ENCODE measurements at places on chromosomes 7 and 10.

- no peak for DNase-seq
Measured at GRCh38 chr7:98771941-98772603, 97.7 kb downstream of the TMEM130 start.

- no peak for DNase-seq
Measured at GRCh38 chr10:32051926-32052325, 4.3 kb downstream of the KIF5B start.

DNA sequence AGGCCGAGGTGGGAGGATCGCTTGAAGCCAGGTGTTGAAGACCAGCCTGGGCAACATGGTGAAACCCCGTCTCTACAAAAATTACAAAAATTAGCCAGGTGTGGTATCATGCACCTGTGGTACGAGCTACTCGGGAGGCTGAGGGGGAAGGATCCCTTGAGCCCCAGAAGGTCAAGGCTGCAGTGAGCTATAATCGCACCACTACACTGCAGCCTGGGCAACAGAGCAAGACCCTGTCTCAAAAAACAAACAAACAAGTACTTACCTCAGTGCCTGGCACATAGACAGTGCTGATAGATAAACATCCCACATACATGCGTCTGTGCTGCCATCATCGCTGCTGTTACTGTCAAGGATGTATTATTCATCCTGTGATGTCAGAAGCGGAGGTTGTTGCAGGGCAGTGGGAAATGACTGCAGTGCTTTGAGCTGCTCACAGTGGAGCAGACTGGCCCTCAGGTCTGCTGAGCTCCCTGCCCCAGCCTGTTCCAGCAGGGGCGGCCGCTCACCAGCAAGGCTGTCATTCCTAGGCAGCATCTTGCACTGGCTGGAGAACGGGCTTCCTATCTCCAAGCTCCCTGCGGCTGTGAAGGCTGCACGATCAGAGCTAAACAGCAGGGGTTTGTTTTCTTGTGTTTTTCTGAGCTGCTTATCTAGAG is 18.6 kb downstream of the FOXK1 start:
- no peak for DNase-seq

DNA sequence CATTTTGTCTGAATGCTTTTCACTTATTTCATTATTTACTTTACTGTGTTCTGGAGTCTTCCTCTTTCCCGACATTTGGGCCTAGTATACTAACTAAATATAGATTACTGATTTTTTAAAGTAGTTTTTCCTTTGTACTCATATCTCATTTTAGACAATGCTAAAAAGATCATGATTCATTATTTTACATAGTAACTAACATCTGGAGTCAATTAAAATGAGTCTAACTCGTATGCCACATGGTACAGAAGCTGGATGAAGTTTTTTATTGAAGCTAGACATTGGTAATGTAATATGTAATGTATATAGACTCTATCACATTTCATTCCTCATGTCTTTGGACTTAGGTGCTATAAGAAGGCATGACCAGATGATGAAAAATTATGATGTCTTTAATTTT is 156.3 kb upstream of the HGF start:
- DNase-seq = no peak

- no peak for DNase-seq
Measured at GRCh38 chr7:157016352-157017041, 6.0 kb upstream of the MNX1 start.

- DNase-seq = no peak
Measured at GRCh38 chr7:81014266-81014665, 95.4 kb upstream of the SEMA3C start.

DNA sequence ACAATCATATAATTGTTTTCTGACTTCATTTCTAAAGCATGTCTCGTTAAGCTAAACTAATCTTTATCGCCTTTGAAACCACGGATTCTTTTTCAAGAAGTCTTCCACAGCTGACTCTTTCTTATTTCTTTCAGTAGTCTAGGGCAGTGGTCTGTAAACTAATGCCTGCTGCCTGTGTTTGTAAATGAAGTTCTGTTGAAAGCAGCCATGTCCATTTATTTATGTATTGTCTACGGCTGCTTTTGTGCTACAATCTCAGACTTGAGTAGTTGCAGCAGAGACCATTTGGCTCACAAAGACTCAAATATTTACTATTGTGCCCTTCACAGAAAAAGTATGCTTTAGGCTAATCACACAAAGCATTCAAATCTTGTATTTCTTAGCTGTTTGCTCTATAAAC is 20.3 kb upstream of the ABLIM1 start:
- DNase-seq = no peak

DNA sequence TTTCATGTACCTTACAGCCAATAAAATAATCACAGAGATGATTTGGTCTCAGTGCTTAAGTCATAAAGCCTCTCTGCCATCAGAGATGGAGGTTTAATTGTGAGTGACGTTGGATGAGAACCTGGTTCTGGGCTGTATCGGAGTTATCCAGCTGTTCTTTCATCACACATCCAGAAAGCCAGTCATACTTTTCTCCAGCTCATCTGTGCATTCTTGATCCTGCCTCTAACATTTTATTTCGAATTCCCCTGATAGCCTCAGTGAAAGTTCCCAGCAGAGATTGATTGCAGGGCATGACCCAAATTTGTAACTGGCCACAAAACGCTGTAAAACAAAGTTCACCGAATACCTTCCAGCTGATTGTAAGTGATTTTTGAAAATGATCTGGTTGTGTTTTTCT is 212.6 kb upstream of the HABP2 start:
- no peak for DNase-seq

DNA sequence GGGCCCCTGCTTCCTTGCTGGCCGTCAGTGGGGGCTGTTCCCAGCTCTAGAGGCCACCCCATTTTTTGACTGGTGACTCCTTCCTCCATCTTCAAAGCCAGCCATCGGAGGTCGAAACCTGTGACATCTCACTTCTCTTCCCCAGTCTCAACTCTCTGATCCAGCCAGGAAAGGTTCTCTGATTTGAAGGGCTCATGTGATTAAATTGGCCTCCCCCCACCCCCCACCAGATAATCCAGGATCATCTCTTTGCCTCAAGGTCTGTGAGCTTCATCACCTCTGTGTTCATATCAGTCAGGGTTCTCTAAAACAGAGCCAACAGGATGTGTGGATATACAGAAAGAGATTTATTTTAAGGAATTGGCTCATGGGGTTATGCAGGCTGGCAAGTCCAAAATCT is 5.6 kb upstream of the RAMP3 start:
- DNase-seq = no peak

- DNase-seq = no peak
Measured at GRCh38 chr10:61186408-61186807, 242.4 kb upstream of the RHOBTB1 start.

DNA sequence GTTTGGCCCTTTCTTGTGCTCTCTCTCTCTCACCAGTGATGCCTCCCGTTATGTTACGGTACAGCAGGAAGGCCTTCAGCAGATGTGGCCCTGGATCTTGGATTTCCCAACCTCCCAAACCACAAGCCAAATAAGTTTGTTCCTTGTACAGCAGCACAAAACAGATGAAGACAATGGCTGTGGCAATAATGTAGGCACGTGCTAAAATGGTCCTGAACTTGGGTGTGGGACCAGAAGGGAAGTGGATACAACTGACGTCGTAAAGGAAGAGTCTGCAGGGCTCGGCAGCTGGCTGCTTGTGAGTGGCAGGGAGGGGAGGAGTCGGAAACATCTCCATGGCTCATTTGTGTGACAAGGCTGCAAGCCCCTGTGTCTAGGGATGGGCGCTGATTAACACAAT is 26.8 kb downstream of the PROSER2 start:
- no peak for DNase-seq

- DNase-seq = no peak
Measured at GRCh38 chr7:91045606-91046005, 218.6 kb upstream of the FZD1 start.

DNA sequence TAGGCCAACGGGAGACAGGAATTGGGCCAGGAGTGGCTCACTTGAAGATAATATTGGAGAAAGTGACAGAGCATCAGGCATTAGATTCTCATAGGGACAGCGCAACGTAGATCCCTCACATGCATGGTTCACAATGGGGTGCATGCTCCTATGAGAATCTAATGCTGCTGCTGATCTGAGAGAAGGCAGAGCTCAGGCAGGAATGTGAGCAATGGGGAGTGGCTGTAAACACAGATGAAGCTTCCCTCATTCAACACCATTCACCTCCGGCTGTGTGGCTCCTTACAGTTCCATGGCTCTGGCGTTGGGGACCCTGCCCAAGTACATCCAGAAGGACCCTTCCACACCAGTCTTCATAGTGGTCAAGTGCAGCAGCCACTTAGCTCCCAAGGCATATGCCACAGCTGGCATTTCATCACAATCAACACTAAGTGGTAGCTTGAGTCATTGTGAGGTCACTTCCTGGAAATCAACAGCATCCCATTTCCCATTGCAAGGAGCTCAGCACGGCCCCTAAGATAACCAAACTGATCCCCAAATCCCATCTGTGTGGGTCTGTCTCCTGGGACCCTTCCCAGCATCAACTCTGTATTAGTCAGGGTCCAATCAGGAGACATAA is 174.5 kb downstream of the TPST1 start:
- DNase-seq = no peak

DNA sequence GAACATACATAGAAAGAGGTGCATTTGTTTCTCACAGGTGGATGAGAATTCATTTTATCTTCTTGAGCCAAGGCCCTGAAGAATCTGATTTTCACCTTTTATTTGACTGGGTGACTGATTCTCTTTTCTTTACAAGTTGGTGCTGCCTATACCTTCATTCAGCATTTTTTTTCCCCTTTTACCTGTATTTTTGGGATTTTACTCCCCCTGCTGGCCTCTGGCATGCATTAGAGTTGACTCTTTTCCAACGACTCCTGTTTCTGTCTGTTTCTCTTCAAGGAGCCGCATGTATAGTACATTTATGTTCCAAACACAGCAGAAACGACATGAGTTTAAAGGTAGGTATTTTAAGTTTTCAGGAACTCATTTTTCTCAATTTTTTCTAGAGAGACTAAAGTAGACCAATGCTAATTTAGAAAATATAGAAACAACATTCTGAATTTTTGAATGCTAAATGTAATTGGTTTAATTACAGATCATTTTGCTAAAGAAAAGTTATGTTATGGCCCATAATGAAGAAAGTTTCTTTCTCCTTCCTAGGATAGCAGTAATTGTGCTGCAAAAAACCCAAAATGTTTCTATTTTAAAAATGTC is 149.8 kb upstream of the HDAC9 start:
- DNase-seq = peak; percentile 62

- no peak for DNase-seq
Measured at GRCh38 chr7:516606-517456, 2.8 kb downstream of the PDGFA start.

DNA sequence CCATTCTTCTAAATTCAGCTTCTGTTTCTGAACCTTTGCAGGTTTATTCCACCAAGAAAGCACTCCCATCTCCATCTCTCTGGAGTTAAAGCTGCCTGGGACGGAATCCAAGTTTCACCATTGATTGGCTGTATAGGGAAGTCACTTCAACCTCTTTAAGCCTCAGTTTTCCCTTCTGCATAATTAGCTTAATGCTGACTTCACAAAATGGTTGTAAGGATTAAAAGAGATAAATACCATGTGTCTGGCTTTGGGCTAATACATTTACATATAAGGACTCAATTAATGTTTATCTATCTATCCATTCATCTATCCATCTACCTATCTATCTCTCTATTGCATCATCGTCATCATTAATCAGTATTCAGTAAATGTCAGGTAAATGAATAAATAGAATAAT is 629.6 kb upstream of the MGMT start:
- no peak for DNase-seq

DNA sequence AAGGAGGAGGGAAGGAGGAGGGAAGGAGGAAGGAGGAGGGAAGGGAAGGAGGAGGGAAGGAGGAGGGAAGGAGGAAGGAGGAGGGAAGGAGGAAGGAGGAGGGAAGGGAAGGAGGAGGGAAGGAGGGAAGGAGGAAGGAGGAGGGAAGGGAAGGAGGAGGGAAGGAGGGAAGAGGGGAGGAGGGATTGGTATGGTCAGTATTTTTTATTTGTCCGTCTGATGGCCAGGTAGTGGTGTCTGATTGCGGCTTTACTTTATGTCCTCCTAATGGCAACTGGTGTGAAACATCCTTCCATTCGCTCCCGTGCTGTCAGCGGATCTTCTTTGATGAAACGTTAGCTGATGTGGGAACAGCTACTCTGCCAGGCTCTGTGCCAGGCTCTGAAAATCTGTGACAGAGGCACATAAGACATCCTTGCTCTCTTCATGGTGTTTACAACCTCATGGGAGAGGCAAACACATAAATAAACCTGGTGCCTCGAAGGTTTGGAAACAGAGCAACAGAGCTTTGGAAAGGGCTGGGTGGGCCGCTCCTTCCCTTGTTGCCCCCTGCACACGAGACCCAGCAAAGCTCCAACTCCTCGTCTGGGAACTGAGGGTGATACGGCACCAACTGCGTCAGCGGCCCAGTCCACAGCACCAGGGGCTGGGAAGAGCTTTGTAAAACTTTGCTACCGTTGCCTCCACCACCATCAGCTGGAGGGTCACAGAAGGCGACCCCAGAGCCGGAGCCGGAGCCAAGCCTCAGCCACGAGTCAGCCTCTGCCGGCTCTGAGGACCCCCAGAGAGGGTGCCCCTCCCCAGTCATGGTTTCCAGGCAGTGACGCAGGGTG is 40.3 kb downstream of the PDGFA start:
- DNase-seq = no peak

DNA sequence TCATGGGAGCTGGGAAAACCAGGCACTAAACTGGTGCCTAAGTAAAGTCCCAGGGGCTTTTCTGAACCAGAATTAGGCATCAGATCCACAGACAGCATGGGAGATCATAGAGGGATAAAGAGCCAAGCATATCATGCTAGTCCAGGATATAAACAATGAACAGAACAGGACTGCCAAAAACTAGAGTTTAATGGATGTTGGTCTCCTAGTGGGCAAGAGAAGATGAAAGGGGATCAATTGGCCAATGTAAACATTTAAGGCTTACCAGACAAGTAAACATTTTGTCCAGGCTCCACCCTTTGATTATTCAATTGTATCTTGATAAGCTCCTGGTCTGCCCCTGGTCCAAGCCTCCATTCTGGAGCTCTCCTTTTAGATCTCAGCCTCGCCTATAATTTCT is 18.9 kb downstream of the MACC1 start:
- DNase-seq = no peak

- DNase-seq = no peak
Measured at GRCh38 chr7:150876817-150877526, 24.7 kb downstream of the AOC1 start.

- DNase-seq = no peak
Measured at GRCh38 chr7:44265728-44266127, 59.7 kb downstream of the CAMK2B start.

GRCh38 chr7:107631588-107632491 is 28.8 kb upstream of the SLC26A4 start:
- no peak for DNase-seq

DNA sequence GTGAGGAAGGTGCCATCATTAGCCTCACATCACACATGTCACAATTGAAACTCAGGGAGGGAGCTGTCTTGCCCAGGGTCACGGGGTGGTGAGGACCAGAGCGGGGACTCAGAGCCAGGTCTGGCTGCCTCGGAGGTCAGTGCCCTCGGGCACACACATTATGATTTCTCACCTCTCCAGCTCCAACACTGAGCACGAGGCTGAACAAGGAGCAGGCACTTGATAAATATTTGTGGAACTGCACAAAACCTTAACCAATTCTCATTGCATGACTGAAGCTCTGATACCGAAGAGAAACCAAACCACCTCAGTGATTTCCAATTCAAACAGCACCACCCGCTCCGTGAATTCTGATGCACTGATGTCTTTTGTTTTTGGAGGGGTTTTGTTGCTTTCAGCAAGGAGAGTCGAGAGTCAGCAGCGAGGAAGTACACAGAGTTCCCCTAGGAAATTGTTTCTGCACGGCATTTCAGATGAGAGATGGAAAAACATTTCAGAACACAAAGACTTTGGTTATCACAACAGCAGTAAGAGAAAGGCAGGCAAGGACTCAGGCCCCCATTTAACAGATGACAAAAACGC is 55.3 kb upstream of the ZMIZ1 start:
- DNase-seq = no peak
